AG09319 (cell line): ENCODE measurements at places on chromosomes 16 and 17.
A peak's percentile ranks its signal among the peaks of the same experiment; 100 is the strongest.

- no peak for DNase-seq
Observed at GRCh38 chr17:8967861-8968260, 2.4 kb upstream of the PIK3R5 start.

DNA sequence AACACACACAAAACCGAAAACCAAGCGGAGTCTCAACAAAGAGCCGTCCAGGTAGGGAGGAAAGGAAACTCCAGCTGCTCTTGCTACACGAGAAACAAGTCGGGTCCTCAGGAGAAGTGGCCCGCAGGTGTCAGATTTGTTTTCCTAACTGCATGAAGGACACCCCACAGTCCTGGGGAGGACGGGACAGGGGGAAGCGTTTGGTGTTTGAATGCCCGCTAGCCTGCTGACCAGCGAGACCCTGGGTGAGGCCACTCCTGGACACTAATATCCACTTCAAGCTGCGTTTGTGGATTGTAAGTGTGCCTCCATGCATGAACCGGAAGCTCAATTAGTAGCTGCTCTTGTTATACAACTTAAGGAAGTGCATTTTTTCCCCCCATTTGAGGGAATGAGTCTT, 299.5 kb downstream of the MAF start:
- no peak for DNase-seq

GRCh38 chr16:85327731-85328675, 215.7 kb upstream of the CIBAR2 start:
- DNase-seq, result no peak

DNA sequence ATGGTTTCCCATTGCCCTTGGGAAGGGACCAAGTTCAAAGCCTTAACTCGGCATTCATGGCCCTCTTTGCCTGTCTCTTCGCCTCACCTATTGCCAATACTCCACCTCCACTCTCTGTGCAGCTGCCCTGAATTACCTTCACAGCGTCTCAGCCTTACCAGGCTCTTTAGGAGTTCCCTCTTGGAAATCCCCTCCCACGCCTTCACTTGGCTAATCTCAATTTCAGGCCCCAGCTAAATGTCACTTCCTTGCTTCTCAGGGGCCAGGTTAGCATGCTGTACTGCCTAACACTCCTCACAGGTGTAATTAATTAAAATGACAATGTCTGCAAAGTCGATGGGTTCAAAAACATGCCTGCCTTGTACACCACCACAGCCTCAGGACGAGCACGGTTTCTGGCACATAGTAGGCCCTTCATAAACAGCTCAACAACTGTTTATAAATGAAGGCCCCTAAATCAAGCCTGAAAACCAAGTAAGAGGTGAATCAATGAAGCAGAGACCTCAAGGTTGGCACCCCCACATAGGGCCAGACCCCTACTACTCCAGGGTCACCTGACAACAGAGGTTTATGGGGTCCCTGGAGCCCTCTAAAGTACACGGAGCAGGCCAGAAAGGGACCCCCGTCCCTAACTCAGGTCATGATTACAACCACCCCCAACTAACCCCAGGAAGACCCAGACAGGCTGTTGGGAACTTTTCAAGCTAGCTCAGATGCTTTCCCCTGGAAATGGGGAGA, 11.2 kb upstream of the EEF2K start:
- DNase-seq, result no peak

- no peak for DNase-seq
Observed at GRCh38 chr17:144936-145670, 7.7 kb downstream of the SCGB1C2 start.

DNA sequence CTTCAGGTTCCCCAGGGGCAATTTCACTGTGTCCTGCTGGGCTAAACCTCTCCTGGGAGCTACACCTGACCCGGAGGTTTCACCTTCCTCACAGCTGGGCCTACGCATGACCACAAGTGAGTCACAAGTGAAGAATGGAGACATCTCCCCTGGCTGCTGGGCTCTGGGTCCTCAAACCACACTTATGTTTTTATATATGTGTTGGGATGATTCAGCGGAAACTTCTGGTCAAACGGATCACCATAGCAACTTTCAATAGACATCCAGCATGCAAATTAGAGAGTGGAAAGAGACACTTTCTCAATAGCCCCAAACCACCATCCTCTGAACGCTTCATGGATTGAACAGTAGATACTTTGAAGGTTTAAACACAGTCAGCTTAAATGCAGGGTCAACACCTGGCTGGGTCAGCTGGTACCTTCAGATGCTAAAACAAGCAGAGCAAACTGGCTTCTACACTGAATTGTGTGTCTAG, 28.0 kb upstream of the MAF start:
- DNase-seq, result no peak

DNA sequence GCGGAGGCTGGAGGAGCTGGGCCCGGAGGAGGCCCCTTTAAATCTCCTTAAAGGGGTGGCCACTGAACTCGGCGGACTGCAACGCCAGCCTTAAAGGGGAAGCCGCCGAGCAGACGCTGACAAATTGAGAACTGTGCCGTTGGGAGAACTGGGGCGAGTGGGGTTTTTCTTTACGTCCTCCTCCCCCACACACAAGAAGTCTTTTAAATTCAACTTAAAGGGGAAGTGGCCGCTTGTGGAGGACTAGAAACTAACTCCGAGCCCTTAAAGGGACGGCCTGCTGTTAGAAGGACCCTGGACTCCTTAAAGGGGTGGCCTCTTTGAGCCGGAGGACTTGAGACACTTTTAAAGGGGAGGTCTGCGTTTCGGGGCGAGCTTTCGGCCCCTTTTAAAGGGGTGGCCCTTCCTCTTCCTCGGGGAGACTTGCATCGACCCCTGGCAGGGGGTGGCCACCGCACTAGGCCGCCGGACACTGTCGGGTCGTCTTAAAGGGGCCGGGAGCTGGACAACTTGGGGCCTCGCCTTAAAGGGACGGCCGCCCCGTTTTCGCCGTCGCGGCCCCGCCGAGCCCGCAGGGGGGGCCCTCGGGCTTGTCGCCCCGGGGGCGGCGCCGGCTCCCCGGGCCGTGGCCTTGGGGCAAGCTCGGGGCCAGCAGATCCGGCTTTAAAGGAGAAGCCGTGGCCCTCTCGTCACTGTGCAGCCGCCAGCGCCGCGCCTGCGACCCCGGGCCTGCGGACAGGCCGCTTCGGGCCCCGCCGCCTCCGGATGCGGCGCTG, 688 bp downstream of the FBRS start:
- peak; percentile 96 for DNase-seq
